Effector memory CD8-positive, alpha-beta T cell (primary cell): ENCODE measurements at places on chromosomes 6 and 20.

GRCh38 chr6:9484091-9484490, 930.8 kb downstream of the TFAP2A start:
- no peak for DNase-seq

- DNase-seq = no peak
Observed at GRCh38 chr6:154462425-154462824, 48.1 kb downstream of the CNKSR3 start.

GRCh38 chr6:105301072-105301503, 101.8 kb downstream of the PREP start:
- DNase-seq = no peak

DNA sequence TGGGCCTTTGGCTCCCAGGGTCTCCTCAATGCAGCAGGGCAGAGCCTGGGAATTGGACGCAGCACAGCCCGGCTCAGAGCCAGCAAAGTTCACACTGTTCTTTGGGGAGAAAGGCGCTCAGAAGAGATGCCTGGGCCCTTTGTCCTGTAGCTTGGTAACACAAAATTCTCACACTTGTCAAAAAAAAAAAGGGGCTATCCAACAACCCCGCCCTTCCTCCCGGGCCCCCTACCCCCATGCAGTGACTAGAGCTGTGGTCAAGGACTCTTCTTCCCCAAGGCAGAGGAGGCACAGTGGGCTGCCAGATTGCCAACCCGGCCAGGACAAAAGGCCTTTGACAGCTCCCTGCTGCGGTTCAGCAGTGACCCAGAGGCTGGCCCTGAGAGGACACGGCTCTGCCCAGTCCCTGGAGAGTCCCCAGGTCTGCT, 2.0 kb downstream of the NKAIN4 start:
- no peak for DNase-seq

GRCh38 chr6:168863467-168863866, 390.2 kb downstream of the THBS2 start:
- no peak for DNase-seq

DNA sequence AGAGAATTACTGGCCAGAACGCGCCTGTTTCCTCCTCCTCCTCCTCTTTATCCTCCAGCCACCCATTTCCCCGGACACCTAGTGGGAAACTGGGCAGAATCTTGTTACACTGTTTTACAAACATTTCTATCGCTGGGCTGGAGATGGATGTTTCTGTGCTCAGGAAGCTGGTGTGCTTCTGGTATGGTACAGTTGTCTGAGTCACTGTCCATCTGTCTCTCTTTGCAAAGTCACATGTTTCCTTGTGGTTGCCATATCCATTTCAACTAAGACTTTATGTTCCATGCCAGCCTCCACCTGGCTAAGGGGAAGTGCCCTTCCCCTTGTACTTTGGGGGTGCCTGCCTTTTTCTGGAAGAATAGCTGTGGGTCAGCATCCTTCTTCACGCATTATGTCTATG, 52.9 kb upstream of the SLC22A16 start:
- DNase-seq = no peak

DNA sequence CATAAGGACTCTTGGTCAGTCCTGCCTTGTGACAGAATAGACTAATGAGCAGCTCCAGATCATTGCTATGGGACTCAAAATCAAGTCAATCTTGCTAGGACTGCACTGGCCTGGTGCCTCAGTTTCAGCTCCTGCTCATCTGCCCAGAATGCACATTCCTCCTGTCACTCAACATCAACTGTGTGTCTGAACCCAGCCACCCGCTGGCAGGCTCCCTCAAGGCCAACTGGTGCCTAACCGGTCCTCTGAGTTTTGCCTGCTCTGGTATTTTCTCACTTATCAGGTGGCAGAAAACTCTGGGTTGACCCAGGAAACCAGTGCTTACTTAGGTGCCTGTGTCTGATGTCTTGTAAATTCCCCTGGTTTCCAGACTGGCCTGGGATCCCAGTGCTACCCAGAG, 297.7 kb downstream of the DHX35 start:
- DNase-seq = no peak

DNA sequence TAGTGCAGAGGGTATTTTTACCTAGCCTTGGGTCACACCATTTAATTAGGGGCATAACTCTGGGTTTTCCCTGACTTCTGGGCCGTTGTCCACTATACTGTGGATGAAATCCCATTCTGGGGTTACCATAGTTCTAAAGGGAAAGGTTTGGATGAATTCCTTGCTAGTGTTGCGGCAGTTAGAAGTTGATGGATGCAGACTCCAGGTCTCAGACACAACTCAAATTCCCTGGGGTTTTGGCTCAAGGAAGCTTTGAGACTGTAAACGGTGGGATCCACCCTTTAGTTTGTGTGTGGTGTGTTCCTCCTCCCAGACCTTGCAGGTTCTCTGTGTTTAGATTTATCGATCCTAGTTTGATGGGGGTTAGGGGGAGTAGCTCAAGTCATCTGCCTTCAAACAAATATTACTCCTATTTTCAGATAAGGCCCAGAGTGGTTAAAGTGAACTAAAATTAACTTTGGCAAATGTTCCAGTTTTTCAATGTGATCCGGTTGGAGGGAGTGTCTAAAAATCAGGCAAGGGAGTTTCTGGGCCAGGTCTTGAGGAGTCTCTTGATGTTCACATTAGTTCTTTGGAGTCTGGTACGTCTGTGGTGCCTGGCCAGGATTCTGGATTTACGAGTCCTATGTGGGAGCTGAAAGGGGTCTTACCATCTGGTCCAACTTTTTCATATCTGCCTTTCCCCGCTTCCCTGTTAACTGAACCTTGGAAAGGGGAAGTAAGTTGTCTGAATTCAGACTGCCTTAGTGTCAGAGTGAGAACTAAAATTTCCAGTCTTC, 1.5 kb downstream of the RALY start:
- DNase-seq = no peak

DNA sequence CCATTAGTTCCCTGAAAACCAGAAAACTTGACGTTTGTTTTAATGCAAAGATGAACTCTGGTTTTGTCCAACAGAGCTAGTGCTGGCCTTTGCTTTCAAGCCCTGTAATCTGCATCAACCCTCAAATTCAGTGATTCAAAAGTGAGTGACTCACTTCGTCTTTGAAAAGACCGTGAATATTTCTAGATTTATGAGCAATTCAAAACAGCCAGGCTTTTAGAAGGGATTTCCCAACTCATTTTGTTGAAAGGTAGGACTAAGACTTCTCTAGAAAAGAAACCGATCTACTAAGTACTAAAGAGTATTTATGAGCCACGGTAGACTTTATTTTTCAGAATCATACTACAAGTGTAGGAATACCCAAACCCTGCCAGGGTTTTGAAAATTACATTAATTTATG, 121.5 kb downstream of the UST start:
- DNase-seq = no peak

GRCh38 chr20:50513169-50514034, 3.2 kb downstream of the PTPN1 start:
- no peak for DNase-seq
